ENCODE measurements at places on chromosomes 2 and 18.

DNA sequence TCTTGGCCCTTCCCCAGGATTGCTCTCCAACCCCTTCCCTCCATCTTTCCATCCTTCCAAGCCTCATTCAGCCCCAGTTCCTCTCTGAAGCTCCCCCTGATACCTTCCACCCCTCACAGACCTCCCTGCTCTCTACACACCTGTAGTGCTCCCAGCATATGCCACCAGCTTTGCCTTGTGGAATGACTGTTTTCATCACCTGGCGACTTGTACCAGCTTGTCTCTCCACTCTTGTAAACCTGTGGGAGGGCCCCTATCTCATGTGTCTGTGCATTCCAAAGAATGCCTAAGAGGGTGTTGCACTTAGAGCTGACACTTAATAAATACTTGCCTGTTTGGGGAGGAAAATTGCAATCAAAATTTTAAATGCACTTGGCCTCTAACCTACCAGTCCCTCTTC is 198.7 kb downstream of the BCL11A start:
- no peak for DNase-seq

- DNase-seq = no peak
Measured at GRCh38 chr18:572091-572830, 7.9 kb upstream of the CETN1 start.

GRCh38 chr2:45254025-45254424 is 244.8 kb upstream of the SIX2 start:
- DNase-seq = no peak

DNA sequence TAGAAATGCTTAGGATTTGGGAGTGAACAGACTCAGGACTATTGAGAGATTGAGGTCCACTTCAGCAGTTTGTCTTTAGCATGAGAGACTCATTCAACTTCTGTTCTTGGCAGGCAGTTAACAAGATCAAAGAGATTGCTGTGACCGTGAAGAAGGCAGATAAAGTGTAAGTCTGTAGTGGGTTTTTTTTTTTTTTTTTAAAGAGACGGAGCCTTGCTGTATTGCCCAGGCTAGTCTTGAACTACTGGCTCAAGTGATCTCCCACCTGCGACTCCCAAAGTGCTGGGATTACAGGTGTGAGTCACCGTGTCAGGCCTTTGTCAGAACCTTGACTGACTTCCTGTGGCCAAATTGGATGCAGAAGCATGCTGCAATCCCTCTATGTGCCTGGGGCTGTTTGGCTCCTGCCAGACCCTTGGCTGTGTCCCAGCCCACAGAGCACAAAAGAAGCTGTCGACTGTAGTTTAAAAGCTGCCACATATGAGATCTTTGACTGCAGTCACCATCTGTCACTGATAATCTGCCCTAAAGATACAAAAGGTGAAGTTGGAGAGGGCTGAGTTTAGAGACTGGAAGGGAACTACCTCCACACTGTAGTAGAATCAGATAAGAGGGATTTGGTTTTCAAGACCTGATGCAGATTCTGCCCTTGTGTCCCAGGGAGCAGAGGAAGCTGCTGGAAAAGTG is 9.9 kb downstream of the CCT7 start:
- DNase-seq = no peak

GRCh38 chr18:58934933-58935577 is 70.4 kb downstream of the ZNF532 start:
- no peak for DNase-seq

- no peak for DNase-seq
Measured at GRCh38 chr2:161075701-161076100, 84.5 kb upstream of the TANK start.

GRCh38 chr2:11787991-11788390 is 41.6 kb downstream of the LPIN1 start:
- DNase-seq = no peak

DNA sequence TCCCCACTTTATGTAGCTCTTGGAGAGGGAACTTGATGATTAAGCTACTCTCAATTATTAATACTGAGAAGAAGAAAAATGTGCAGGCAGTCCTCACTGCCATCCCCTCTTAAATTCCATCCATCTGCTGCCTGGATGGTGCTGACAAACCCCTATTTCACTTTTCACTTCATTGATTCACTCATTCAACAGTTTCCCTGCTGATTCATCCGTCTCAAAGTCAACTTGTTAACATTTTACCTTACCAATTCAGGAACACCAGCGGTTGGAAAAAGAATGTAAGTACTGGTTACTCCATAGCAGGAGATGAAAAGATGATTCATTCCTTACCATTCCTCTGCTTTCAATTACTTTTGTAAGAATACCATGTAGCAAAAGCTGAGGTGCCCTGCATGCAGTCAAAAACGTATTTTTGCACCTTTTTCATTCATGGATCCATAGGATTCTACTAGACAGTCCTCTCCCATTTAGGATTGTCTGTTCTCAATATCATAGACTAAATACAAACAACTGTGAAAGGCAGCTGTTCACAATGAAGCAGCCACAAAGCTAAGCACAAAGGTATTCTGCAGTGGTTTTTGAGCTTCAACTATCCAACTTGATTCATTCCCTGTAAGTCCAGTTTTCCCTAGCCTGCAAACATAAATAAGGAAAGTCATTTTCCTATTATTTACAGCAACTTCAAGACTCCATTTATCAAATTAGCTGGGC is 262.0 kb downstream of the MREG start:
- no peak for DNase-seq

- no peak for DNase-seq
Measured at GRCh38 chr18:52615943-52616342, 275.9 kb downstream of the DCC start.

GRCh38 chr18:25704494-25704893 is 352.5 kb upstream of the ZNF521 start:
- no peak for DNase-seq

DNA sequence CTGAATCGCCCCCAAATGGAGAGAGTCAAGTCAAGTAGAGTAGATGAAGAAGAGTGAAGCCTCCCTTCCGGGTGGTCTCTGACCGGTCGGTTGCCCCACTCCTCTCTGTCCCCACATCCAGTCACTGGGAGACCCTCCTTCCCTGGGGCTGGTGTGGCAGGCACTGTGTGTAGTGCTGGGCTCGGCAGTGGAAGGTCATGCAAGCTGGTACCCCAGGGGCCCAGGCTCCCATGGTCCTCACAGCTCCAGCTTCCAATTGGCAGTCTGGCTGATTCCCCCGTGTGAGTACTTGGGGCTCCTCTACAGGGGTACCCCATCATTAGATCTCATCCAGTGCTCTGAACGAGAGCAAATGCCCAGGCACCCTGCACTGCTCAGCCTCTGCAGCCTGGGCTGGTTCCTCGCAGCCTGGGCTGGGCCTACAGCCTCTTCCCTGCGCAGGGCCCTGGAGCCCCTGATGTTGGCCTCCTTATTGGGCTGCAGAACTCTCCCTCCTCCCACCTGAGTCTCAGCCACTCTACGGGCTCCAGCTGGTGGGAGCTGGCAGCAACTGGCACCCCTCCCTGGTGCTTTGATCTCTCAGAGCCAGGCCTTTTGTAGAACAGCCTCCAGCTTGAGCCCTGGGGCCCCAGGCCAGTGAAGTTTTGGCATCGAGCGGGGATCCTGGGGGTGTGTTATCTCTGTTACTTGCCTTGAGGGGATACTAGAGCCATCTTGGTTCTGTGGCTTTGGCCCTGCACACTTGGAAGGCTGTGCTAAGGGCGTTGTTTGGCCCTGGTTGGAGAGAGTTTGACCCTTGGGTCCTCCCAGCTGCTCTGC is 187.8 kb upstream of the HDAC4 start:
- no peak for DNase-seq

DNA sequence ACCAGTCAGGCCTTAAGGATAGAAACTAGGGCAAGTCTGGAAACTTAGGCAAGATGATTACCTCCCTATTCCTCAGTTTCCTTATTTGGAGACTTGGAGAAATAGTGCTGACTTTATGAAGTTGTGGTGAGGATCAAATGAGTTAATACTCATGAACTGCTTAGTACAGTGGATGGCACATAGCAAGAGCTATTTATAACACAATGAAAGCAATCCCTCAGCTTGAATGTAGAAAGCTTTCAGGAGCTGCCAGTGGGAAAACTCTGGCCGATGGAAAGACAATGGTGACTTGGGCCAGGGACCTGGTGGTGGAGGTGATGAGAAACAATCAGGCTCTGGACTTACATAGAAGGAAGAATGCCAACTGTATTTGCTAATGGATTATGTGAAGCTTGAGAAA is 269.4 kb upstream of the THUMPD2 start:
- no peak for DNase-seq

GRCh38 chr2:136057023-136057801 is 60.7 kb downstream of the CXCR4 start:
- DNase-seq = no peak

DNA sequence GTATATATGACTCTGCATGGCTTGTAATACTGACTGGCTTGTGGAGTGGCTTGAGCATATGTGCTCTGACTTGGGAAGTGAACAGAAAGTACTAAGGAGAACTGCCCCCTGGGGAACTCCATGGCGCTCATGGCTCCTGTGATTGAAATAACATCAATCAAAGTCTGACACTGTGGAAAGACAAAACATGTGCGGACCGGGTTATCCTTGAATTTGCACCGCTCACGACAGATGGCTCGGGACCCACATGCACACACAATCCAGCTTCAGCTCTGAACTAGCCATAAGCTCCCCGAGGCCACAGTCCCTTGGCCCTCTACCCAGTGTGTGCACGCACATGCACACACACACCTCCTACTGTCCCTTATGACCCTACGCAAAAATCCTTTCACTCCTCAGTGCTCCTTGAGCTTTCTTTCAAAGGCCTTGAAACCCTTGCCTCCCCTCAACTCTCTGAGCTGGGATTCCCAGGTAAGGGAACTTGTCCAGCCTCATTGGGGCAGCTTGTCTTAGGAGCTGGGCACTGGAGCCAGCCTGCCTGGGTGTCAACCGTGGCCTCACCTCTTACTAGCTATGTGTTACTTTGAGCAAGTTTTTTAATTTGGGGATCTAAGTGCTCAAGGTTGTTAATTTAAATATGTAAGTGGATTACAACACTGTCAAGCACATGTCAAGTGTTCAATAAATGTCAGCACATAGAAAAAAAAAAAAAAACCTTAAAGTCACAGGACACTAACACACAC is 43.6 kb downstream of the MRPS5 start:
- DNase-seq = no peak

GRCh38 chr2:69036926-69037325 is 23.9 kb downstream of the ANTXR1 start:
- no peak for DNase-seq

GRCh38 chr2:107407974-107408373 is 418.7 kb upstream of the RGPD4 start:
- DNase-seq = no peak

DNA sequence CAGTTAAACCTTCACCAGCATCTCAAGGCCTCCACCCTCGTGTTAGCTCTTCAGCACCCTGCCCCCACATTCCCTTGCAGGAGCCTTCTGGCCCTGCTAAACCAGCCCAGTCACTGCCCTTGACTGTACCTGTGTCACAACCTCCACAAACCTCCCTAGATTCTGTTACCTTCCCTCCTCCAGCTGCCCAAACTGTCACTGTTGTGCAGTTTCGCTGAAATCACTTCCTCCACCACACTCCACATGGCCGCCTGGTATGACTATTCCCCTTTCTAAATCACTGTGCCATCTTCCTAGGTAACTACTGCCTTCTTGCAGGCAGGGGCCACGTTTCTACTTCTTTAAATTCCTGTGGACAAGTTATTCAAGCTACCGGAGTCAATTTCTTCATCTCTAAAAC is 160.2 kb downstream of the GALNT14 start:
- DNase-seq = no peak

DNA sequence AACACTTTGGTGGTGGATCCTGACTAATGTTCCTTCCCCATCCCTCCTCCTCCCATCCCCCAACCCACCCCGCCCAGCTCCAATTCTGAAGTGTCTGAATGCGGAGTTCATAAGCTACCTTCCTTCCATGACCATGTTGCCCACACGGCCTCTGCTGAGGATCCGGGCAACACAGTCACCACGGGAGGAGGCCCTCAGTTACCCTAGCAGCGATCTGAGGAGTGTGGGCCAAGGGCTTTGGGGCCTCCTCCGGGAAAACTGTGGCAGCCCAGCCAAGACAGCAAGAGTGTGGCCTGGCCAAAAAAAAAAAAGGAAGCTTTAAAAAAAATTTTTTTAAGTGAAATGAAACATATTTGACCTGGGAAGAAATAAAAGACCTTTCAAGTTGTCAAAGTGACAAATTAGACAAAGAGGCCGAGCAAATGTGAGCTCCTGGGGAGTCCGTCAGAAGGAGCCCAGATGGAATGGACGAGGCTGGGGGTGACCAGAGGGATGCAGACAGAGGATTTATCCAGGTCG is 169.0 kb upstream of the PKDCC start:
- no peak for DNase-seq

DNA sequence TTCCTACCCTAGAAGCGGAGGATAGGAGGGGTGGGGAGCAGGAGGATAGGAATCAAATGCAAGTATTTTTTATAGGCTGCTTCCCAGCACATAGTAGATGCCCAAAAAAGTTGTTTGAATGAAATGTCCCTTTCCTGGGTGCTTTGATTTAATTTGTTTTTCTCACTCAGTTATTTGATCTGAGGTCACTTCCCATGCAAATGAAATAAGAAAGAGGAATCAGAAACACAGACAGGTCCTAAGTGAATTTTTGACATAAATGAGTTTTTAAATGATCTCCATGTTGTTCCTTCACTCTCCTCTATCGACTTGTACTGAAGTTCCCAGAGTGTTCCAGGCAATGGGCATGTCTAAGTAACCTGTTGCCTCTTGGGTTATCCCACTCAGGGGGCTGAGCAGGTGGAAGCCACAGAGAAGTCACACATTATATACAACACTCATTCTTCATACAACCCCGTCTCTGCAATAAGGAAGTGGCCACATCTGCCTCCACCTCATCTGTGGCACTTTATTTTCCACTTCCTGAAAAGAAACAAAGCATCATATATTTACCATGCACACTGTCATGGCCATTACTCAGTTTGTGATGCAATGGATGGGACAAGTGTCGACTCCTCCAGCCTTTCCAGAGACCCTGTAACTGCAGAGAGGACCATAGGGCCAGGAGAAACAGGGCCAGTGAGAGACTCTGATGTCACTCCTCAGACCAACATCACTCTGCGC is 81.9 kb upstream of the ZNF397 start:
- DNase-seq = no peak

- no peak for DNase-seq
Measured at GRCh38 chr18:10715791-10716190, 190.0 kb downstream of the NAPG start.

- peak; percentile 8 for DNase-seq
Measured at GRCh38 chr2:109736177-109736827, 57.8 kb upstream of the RGPD5 start.

- no peak for DNase-seq
Measured at GRCh38 chr2:214853906-214854305, 44.4 kb upstream of the BARD1 start.

DNA sequence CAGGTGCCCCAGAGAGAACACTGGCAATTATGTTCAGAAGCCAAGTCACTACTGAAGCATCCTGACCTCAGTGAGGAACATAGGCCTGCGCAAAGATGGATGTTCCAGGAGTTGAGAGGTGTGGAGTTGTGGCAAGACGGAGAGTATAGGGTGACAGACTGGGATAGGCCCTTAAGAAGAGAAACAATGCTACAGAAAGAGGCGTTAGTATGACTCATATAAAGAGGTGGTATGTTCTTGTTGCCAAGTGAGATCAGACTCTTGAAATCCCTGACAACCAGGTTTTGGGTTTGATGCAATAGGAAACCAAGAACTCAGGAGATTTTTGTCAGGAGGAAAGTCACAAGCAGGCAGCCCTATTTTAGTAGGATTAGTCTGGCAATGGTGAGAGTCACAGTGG is 185.6 kb downstream of the RIT2 start:
- DNase-seq = no peak

- DNase-seq = peak; percentile 79
Measured at GRCh38 chr18:41391616-41392595, 563.1 kb upstream of the PIK3C3 start.

- DNase-seq = peak; percentile 48
Measured at GRCh38 chr2:128321784-128322714, 3.4 kb upstream of the HS6ST1 start.

GRCh38 chr2:23502096-23502495 is 117.1 kb downstream of the KLHL29 start:
- no peak for DNase-seq
